ENCODE measurements at places on chromosomes 7 and 10. TPM values are rescaled to one million over a fixed set of nuclear protein-coding genes. Genes with fewer than 3 reads are reported as not detected.

GRCh38 chr7:152661479-152661878, 14.5 kb downstream of the XRCC2 start:
- DNase-seq, result no peak

DNA sequence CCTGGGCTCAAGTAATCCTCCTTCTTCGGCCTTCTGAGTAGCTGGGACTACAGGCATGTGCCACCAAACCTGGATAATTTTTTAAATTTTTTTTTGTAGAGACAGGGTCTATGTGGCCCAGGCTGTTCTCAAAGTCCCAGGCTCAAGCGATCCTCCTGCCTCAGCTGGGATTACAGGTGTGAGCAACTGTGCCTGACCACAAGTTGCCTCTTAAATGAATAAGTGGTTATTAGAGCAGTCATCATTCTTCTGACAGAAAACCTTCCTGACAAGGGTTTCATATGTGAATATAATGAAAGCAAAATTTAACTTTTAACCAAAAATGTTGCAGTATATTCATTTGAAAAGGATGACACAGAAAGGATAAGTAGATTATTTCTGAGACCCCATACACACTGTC, 532.5 kb downstream of the GRM8 start:
- DNase-seq, result no peak

- DNase-seq, result no peak
Observed at GRCh38 chr7:128793181-128793547, 1.4 kb downstream of the CCDC136 start.

DNA sequence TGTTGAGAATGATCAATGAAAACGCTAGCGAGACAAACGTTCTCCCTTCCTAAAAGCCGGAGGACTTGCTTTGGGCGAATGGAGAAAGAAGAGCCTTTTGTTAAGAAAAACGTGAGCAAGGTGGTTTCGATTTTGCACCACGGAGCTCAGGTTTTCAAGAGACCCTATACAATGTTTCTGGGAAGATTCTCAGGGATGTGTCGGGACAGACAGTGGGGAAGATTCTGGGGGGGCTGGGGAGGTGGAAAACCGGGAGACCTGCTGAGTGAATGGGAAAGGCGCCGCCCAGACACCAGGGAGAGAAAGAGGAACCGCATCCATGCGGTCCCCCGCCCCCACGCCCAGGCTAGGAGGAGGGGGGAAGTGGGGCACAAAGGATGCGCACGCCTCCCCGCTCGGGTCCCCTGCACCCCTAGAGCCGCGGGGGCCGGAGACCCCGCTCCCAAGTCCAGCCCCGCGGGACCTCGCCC, 745 bp downstream of the YWHAG start:
- DNase-seq, result no peak

DNA sequence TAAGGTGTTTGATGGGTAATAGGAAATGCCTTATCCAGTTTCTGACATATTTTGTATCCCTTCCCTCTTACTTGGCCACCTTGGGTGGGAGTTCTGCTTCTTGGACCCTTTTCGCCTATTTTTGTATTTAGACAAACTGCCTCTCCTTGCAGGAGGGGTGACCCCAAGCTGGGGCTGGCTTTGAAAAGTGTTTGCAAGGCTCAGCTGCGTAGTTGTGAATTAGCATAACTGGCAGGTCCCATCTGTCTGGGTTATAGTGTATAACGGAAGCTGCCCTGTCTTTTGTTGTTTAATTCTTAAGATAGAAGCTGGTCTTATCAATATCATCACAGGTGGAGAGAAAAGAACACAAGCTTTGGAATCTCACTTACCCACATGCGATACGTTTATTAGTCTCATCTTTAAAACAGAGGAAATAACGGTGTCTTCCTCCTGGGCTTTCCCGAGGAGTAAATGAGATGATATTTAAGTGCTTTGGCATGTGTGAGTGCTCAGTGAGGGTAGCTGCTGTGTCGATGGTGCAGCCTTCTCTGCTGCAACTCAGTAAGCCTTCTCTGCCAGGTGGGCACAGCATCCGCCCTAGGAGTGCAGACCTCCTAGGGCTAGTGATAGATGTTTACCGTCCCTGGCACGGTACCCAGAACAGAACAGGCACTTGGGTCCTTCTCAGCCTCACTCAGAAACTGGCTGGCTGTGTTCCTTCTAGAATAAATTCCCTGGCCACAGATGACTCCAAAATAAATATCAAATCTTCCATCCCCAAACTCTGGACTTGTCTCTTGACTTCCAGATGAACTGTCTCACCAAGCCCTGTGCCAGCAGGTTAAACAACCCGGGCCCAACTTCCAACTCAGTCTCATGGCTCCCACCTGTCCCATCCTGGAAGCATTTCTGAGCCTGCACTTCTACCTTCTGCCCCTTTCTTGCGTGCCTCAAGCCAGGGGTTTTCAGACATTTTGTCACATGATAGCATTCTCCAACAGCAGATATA, 227.3 kb downstream of the GFRA1 start:
- DNase-seq, result no peak

DNA sequence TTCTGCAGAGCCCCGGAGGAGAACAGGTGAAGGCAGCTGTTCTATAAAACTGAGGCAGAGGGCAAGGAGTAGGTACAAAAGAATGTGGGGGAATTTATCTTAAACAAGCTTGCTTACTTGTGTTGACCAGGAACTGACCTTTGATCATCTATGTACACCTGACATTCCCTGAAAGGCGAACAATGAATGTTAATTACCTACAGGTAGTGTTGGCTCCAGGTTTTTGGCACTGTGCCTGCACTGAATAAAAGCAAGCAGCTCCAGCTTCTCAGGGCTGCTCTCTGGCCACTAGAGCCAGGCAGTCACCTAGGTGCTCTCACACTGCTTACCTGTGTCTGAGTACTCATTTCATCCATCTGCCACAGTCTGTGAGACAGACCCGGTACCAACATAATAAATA, 87.0 kb downstream of the RAPGEF5 start:
- no peak for DNase-seq

DNA sequence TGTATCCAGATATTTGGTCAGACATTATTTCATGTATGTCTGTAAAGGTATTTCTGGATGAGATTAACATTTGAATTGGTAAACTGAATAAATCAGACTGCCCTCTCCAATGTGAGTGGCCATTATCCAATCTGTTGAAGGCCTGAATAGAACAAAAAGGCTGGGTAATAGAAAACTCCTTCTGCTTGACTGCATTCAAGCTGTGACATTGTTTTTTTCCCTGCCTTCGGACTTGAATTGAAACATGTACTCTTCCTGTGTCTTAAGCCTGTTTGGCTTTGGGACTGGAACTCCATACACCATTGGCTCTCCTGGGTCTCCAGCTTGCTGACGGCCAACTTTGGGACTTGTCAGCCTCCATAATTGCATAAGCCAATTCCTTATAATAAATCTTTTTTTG, 36.0 kb upstream of the ARHGAP21 start:
- DNase-seq, result no peak

- no peak for DNase-seq
Observed at GRCh38 chr7:33155811-33156210, 26.4 kb downstream of the BBS9 start.

DNA sequence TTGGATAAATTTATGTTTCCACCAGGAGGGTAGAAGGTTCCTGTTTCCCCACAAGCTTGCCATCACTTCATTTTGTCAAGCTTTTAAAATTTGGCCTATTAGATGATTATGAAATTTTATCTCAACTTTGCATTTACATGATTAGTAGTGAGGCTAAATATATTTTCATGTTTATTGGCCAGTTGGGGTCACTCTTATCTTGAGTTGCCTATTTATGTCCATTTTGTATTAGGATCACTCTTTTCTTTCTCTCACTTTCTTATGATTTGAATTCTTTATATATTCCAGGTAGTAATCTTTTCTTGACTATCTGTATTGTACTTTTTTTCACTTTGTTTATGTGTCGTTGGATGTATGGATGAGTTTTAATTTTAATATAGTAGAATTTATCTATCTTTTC, 218.6 kb upstream of the SLC26A5 start:
- no peak for DNase-seq

- DNase-seq, result no peak
Observed at GRCh38 chr10:45382591-45382990, 8.6 kb downstream of the ALOX5 start.

DNA sequence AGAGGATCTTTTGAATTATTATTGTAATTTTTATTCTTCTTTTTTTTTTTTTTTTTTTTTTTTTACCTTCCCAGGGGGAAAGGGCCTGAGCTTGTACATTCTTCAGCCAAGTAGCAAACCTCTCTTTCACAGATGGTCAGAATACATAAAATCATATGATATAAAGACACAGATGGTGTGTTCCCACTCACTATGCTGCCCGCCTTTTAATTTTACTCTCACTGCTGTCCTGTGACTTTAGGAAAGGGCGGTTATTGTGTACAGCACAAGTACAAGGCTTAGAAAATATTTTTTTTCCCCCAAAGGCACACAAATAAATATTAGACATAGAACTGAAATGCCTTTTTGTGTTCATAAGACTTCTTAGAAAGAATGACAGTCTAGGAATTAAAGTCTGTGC, 213.6 kb downstream of the RPS24 start:
- no peak for DNase-seq

- no peak for DNase-seq
Observed at GRCh38 chr7:34842782-34843181, 184.8 kb downstream of the NPSR1 start.

DNA sequence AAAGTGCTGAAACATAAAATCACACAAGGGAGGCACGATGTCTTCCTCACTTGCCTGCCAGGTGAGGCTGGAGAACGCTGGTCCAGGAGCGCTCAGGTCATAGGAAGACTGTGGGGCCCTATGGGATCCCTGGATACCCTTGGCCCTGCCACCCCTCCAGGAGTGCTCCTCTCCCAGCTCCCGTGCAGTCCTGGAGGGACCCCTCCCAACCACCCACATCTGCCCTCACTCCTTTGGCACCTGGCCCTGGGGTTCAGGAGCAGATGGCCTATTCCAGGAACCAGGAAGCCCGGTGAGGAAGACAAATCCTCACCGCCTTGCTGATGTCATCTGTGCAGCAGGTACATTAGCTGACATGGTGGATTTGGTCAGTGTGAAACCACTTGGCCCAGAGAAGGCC, 3.7 kb upstream of the CXCL12 start:
- no peak for DNase-seq

- no peak for DNase-seq
Observed at GRCh38 chr7:128937647-128938543, at the start of gene IRF5. Gene IRF5 (plus strand): TSS chr7:128937927. CDS start chr7:128942082, 4,155 bp downstream.

GRCh38 chr10:14063531-14064285, 267.0 kb downstream of the FRMD4A start:
- DNase-seq, result no peak

GRCh38 chr7:68925241-68925640, 673.0 kb upstream of the AUTS2 start:
- DNase-seq, result no peak

DNA sequence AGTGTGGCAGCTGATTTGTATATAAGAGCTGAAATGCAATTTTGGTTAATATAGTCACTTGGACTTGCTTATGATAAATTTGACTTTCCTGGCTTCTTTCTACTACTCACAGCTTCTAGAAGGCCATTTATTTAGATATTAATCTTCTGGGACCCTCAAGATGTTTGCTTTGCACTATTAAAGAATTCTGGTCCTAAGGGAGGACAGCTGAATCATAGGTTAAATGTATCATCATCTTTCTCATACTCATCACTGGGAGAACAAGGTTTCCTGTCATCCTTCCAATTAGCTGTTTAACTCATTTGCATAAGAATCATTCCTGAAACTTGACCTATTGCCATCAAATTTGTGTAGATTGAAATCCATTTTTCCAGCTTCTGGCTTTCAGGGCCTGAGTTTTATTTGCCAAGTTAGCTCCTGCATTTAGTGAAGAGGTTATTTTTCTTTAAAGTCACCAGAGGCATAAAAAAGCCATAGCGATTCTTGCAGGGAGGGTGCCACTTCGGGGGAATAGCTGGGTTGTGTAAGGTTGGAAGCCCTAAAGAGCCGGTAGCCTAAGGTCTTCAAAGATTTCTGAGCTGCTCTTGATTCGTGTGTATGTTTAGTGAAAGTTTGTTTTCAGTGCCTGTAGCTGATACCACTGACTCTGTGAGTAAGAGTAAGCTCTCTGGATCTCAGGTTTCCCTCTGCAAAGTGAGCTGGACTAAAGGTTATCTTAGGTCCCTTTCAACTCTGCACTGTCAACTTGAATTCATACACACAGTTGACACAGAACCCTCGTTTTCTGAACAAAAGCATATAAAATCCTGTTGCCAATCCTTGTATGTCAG, 4.3 kb downstream of the MAP3K8 start:
- no peak for DNase-seq

GRCh38 chr10:11515596-11516430, 95.6 kb downstream of the USP6NL start:
- peak; percentile 25 for DNase-seq

DNA sequence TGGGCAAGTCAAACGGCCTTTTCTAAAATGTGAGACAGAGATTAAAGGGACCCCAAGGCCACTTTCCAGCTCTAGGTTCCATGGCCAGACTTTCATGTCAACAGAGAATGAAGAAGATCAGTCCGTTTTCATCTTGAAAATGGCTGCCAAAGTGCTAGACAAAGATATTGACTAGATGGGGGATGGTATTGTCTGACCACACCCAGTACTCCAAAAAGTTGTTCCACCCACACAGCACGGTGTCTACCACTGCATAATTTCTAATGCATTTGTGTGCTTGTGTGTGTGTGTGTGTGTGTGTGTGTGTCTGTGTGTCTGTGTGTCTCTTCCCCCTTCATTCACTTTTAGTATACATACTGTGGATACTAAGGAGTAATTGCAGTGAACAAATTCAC, 1.3 kb downstream of the COL1A2 start:
- no peak for DNase-seq

DNA sequence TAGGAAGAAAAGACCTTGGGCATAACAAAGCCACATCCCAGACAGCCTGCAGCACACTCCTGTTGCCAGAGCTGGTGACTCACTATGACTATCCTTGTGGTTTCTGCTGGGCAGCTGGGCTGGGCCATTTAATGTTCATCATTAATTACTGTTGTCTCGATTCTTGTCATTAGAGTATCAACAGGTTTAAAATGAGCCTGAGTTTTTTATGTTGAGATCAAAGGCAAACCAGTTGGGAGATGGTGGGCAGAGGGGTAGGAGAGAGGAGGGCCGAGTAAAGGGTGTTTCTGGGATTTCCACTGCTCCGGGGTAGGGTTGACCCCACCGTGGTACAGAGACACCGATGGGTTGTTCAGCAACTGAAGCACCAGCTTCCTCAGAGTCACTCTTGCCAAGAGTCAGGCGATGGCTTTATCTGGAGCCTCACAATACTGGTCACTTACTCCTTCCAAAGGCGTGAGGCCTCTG, 128.7 kb upstream of the LYZL1 start:
- no peak for DNase-seq

Gene KCND2
- total RNA-seq, result 5.9 TPM

Gene TAS2R5
- 6.5 TPM for total RNA-seq

Gene BTBD16
- 2.6 TPM for total RNA-seq

Gene TRPV5
- 0.26 TPM for total RNA-seq

Gene STEAP1B
- 3.2 TPM for total RNA-seq

Gene SPDYE9
- total RNA-seq, result not detected

Gene RPP38
- 7.5 TPM for total RNA-seq

Gene NRP1
- total RNA-seq, result 172 TPM

Gene VPS26A
- total RNA-seq, result 55.6 TPM

Gene MMD2
- total RNA-seq, result 0.11 TPM

Gene FRMPD2
- 1.9 TPM for total RNA-seq

Gene CHRM2
- total RNA-seq, result 19.8 TPM

Gene NMT2
- 41.2 TPM for total RNA-seq
